AG04450 (cell line): ENCODE measurements at places on chromosomes 6 and 20. TPM values are rescaled to one million over a fixed set of nuclear protein-coding genes. Genes with fewer than 3 reads are reported as not detected.

DNA sequence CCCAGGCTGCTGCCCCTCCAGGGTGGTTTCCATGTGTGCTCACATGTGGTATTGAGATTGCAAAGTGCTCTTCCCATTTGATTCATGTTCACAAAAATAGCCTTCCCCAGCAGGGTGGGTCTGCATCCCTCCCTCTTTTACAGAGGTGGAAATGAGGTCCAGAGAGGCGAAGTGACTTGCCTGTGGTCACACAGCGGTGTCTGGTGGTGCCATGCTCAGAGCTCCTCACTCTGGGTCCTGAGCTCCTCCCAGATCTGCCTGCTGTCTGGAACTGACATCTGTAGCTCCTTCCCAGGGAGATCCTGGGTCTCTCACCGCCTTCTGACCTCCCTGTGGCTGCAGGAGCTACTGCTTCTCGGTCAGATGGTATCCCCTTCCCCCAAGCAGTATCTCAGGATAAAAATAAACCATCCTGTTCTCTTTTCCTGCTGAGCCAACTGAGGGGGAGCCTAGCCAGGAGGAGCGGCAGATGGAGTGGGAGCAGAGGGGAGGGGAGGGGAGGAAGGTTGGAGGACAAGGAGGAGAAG lies 11.9 kb downstream of the CD40 start:
- DNase-seq, result no peak

DNA sequence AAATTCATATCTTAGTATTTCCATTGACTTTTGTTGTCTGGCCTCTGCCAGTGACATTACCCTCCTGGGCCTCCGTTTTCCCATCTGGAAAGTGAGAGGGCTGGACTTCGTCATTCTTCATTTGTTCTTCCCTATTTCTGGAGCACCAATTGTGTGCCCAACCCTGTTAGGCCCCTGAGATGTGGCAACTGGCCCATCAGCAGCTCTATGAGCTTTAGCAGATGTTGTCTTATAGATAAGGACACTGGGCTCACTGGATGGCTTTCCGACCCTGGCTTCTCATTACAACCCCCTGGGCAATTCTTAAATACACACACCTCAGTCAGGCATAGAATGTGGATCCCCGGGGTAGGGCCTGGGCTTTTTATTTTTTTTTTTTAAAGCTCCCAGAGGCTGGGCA lies 14.7 kb downstream of the PABPC1L start:
- no peak for DNase-seq

DNA sequence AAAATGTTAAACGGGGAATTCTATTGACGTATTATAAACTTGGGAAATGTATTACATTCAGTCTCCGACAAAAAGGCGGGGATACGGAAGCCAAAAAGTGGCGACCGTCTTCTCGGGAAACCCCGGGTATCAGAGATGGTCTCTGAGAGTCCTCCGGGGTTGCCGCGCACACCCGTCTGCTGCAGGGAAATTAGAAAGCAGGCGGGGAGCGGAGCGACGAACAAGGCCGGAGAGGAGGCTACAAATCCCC lies 1.5 kb downstream of the SALL4 start:
- DNase-seq, result no peak

DNA sequence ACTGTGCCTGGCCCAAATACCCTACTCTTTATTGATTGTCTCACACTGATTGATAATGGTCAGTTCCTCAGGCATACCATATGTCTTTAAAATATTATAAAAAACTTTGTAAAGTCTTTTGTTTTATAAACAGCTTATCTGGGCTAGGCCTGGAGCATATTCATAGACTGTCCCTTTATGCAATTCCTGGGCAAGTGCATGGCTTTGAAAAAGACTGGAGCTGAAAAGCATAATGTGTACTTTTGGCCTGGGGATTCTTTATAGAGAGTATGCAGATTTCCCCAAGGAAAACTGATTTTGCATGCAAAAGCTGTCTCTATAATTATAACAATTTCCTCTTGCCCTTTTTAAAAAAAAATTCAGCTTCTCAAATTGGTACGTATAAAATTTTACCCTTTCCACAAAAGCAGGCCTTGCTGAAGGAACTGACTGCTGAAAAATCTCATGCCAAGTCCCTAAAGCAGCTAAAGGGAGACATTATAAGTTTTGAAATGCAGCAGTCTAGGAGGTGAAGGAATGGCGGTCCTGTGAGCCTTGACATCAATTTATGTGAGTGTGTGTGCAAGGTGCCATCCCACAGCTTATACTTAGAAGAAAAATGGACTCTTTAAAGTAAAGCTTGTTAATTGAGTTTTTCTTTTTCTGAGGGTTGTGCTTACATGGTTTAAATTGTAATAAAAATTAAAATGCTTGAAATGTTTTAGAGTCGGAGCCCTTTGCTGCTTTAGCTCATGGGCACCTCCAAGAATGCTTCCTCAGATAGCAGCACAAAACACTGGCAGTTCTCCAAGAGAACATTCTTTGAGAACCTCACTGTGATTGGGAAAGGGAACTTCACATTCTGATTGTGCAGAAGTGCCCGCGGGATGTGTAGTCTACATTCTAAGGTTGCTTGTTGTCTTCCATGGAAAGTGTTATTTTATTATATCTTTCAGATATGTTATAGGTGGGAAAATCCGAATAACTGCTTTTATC lies 43.9 kb downstream of the PLCB4 start:
- peak; percentile 55 for DNase-seq

The FAM83C gene
- not detected in 2 replicates for polyA plus RNA-seq

DNA sequence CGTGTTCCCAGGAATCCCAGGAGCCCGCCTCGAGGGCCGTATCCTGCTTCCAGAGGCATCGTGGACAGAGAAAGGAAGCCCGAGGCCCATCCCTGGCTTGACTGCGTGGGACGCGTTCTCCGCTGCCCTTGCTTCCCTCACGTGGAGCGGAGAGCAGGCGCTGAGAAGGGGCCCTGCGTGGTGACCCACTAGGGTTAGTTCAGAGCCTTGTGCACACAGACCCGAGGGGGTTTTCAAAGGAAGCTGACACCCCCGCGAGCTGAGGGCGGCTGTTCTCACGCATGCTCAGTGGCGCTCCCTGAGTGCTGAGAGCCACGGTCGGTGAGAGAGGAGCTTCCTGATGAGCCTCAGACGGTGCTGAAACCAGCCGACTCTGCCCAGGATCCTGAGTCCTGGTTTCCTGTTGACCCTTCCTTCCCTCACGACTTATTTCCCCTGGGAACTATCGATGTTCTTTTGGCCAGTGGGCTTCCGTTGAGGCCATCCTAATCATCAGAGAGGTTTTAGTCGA lies 28.9 kb upstream of the CCR6 start:
- no peak for DNase-seq

DNA sequence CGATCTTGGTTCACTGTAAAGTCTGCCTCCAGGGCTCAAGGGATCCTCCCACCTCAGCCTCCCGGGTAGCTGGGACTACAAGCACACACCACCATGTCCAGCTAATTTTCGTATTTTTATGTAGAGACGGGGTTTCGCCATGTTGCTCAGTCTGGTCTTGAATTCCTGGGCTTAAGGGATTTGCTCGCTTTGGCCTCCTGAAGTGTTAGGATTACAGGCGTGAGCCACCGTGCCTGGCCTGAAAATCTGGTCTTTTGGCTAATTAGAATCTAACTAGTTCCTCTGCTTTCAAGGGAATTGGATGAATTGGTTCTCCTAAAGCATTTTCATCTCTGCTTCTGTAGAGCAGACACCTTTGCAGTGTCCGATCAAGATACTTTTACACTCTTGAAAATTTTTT lies 51.3 kb downstream of the NCOA3 start:
- no peak for DNase-seq

DNA sequence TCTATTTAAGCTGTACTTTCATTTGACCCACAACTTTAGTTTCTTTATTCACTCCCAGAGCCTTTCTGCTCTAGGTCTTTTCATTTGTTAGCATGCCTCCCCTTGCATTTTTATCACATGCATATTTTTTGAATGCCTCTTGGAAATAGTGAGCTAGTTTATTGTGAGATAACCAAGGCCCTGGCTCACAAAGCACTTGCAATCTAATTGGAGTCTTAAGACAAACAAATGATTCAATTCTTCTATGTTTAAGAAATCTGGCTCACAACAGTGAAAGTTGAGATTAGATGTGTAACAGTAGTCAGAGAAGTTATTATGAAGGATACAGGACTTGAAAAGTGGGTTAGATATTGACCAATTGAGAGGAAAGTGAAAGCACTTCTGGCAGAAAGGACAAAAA lies 173.4 kb downstream of the MOXD1 start:
- DNase-seq, result peak; percentile 81

GRCh38 chr6:3561725-3562124 lies 104.9 kb upstream of the SLC22A23 start:
- DNase-seq, result no peak
